ENCODE measurements at places on chromosomes 11 and 22.

GRCh38 chr22:35563211-35563610, 22.6 kb downstream of the RASD2 start:
- no peak for DNase-seq

DNA sequence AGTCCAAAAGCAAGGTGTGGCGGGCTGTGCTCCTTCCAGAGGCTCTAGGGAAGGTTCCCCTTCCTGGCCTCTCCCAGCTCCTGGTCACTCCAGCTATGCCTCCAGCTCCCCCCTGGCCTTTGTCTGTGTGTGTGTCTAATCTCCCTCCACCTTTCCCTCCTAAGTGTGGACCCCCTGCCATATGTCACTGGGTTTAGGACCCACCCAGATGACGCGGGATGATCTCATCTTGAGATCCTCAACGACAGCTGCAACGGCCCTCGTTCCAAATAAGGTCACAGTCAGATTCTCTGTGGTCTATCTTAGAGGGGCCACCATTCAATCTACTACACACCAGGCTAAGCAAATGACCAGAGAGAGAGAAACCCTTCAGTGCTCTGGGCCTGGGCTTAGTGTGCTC, 107.9 kb downstream of the ARHGAP8 start:
- DNase-seq = no peak

DNA sequence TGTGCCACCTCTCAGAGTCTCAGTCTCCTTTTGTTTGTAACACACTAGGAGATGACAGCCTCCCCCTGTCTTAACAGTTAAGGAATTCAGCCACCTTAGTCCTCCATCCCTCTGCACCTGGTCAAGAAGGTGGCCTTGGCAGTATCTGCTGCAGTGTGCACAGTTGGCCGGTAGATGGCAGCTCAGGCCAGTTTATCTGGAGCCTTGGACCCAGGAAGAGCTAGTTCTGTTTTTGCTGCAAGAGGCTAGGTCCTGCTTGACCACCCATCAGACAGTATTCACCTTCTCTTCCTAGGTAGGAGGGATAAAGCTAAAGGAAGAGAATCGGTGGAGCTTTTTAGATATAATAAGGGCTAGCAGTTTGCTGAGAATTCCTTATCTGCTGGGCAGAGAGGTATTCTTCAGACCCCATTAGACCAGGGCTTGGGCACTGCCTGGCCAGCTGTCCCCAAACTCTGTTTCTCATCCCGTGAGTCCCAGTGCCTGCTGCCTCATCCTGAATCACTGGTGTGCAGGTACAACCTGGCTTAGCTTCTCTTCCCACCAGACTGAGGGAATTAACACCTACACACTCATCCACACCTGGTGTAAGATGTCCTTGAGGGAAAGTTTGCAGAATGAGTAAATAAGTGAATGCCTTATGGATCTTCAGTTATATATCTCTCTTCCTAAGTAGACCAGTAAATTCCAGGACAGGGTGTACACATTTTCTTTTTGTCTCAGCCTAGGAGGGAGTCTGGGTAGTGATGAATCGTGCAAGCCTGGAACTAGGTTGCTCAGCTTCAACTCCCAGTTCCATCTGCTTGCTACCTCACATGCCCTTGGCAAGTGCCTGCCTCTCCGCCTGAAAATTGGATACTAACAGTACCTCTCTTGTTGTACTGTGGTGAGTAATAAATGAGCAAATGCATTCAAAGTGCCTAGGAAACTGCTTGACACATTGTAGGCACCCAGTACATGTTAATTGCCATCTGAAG, 70.8 kb upstream of the NARS2 start:
- peak; percentile 31 for DNase-seq

GRCh38 chr22:20771918-20772625, 1.8 kb upstream of the SERPIND1 start:
- DNase-seq = no peak

- DNase-seq = no peak
These were observed 1408.8 kb downstream of the TBC1D22A start for GRCh38 chr22:48171271-48171691.

DNA sequence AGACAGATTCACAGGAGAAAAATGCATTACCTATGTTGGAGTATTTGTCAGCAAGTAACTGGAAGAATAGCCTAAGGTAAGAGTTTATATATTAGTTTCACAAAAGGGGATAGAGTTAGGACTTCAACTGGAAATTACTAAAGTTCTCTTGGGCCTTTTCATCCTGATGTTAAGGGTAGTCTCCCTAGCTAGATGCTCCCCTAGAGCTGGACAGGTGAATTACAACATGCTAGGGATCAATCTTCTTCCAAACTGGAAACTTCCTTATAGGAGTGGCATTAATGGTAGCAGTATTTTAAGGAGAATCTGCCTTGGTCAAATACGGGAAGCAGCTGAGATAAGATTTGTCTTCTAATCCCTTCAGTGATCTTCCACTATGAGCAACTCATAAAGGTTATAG, 632.8 kb upstream of the RAG2 start:
- DNase-seq = no peak

GRCh38 chr22:22728382-22728781, 84.0 kb downstream of the GGTLC2 start:
- no peak for DNase-seq

DNA sequence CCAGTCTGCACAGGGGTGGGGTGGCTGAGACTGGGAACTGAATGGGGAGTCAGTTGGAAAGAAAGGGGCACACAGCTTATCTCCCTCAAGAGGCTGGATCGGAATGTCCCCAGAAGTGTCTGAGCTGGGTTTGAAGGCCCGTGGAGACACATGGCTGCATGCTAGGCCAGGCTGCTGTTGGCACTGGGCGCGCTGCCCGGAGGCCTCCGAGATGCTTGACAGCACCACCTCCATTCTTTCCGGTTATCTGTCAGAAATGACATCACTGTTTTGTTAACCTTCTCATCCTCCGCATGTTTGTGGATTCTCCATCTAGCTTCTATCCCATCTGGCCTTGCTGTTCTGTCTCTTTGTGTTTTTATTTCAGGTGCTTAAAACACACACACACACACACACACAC, 85.5 kb downstream of the APIP start:
- no peak for DNase-seq

DNA sequence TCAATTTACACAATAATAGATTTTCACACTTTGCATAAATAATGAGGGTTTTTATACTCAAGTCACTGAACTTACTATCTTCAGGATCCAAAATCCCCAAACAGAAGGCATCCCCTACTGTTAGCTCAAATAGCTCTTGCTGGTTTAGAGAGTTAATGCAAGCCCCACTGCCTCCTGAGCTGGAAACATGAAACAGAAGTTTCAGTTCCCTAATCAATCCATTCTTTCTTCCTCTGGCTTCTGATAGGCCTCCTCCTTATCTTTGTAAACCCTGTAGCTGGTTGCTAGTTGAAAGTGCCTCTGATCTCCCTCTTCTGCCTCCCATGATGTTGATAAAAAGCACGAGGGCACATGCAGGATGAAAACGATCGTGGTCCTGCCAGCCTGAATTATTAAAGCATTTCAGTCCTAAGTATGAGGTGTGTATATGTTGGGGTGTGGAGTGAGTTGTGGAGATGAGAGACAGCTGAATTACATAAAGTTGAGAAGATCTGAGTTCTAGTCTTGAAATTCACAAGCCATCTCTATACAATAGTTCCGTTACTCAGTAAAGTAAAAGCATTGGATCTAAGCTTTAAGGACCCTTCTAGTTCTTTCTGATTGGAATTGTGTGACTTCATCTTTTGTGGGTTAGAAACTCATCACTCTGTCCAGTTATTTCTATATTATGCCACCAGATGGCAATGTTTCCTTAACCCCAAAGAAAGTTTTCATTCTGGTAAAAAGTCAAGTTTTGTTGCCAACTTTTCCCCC, 35.0 kb upstream of the EHF start:
- DNase-seq = no peak

- no peak for DNase-seq
These were observed 58.8 kb upstream of the RRAS2 start for GRCh38 chr11:14417617-14418374.

DNA sequence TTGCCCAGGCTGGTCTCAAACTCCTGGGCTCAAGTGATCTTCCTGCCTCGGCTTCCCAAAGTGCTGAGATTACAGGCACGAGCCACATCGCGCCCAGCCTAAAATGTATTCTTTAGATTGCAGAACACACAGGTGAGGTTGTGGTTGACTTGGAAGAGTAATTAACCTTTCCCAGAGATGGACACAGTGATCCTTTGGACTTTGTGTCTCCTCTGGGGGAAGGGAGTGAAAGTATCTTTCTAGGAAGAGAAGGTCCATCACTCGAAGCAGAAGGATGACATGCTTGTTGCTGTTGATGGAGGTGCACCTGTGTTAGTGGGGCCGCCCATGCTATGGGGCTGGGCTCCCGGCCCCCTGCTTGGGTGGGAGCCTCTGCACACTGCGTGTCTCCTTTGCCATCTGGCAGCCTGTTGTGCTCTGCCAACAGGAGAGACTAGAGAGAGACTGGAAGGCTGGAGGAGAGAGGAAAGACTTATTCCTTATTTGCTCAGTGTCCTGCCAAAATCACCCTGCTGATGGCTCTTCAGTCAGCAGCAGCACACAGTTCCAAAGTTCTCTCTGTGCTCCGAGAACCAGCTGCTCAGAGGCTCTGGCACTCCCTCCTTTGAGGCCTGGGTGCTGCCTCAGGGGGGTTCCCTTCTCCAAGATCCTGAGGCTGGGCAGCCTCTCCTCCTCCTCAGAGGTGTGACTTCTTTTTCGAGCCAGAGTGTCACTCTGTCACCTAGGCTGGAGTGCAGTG, 33.1 kb upstream of the CYB5R3 start:
- DNase-seq = no peak

GRCh38 chr22:47187176-47187957, 424.9 kb downstream of the TBC1D22A start:
- no peak for DNase-seq

- DNase-seq = no peak
These were observed 348.6 kb downstream of the MN1 start for GRCh38 chr22:27452922-27453321.
